ENCODE measurements at places on chromosomes 12 and 14.

GRCh38 chr12:16159571-16159970, 117.9 kb downstream of the SLC15A5 start:
- DNase-seq, result no peak

DNA sequence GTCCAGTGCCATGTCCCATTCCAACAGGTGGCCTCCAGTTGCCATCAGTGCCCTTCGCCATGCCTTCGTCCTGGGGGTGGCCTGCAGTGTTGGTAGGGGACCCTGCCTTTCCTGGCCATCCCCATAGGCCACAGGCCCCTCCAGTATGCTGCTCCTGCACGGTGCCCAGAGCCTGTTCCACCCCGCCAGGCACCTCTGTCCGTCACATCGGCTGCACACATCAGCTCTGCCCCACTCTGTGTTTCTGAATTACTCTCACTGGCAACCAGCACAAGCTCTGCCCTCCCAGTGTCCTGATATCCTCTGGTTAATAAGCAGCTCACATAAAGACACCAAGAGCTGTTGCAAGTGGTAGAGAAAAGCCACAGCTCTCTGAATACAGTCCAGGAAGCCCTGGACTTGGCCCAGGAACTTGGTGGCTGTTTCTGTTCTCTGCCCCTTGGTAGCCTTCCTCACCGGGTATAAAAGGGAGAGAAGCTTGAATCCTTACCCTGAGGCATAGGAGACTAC, 31.3 kb upstream of the ATP2A2 start:
- DNase-seq, result no peak

DNA sequence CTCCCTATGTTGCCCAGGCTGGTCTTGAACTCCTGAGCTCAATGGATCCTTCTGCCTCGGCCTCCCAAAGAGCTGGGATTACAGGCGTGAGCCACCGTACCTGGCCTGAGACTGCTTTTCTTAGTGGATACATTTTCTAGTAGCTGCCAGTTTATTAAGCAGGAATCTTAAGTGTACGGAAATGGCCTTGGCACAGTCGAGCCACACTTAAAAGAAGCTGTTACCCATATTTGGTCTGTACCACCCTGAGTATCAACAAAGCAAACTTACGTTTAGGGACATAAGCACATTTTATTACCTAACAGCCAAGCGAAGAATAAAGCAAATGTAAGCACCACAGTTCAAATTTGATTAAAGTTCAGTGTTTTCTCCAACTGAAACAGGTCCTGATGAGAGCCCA, 50.7 kb upstream of the NR2C1 start:
- DNase-seq, result no peak

DNA sequence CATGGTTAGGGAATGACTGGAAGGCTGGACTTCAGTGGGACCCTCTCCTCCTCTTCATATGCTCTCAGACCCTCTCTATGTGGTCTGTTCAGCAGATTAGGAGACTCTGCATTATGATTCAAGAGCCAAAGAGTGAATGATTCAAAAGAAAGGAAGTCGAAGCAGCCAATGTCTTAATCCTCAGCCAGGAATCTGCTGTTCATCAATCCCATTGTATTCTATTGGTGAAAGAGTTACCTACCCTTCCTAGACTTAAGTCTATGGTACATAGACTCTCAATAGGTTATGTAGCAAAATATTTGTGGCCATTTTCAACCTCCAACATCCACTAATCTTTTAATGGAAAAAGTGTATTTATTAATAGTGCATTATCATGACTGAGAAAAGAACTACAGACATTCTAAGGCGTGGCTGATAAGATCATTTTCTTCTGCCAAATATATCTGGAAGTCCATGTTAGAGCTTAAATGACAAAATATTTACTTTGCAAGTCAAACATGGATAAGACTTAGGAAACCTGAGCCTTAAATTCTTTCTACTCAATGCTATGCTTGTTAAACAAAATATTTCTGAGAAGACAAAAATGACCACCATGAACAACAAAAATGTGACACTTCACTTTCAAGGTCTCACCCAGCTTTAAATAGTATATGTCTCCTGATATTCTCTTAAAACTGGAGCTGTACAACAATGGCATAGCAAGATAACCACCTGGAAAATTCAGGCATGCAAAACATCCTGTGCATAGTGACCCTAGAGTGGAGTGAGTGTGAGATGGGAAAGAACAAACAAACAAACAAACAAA, 1100.6 kb downstream of the GALC start:
- DNase-seq, result no peak

- DNase-seq, result no peak
These were observed 59.1 kb upstream of the MED13L start for GRCh38 chr12:116336542-116337065.

DNA sequence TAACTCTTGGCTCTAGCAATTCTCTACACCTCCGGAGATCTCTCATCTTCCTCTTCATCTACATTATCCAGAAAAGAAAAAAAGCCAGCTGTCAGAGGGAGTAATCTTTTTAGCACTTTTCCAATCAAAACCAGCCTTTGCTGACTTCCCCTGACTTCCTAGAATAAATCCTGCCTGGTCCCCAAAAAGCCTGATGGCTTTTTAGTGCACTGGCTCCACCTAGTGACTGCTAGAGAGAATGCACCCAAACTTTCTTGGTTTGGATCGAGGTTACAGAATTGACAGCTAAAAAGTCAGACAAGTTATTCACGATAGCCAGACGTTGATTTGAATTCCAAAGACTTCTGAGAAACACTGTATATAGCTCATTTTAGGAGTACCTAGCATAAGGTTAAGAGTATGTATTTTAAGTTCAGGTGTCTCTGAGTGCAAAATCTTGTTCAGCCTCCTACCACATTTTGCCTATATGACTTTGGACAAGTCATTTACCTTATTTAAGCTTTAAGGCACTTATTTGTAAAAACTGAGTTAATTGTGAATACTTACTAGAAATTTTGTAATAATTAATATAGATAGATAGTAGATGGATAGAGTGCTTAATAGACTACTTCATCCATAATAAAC, 185.7 kb upstream of the GRIN2B start:
- peak; percentile 6 for DNase-seq

DNA sequence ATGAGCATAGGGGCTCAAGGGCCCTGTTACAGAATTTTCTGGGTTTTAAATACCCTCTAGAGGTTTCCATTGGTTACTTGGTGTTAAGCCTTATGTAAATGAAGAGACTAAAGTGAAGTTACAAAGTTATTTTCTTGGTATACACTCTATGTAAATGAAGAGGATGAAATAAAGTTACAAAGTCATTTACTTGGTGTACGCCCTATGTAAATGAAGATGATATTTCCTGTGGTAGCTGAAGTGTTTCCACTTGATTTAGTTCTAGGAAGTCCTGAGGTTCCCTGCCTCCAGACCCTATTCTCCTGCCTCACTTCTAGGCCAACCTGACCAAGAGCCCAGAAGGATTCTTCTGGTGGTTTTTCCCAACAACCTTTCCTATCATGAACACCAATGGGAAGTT, 126.1 kb downstream of the SPTSSA start:
- DNase-seq, result no peak

GRCh38 chr14:103966631-103967030, 24.3 kb upstream of the RD3L start:
- no peak for DNase-seq

DNA sequence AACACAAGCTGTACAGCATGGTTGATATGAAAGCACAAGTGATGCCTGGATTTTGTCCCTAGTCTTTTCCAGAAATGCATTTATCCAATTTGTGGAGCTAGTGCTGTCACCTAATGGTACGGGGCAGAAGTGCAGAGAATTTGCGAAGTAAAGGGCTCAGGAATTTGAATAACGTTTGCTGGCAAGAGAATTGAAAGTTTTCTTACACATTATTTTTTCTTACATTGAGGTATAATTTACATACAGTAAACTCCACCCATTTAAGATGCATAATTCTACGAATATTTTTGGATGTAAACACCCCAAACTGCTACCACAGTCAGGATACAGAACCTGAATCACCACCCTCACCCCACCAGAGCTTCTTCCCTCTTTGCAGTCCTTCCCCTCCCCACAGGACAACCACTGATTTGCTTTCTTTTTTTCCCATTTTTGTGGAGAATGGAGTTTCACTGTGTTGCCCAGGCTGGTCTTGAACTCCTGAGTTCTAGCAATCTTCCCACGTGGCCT, 3.5 kb downstream of the AICDA start:
- DNase-seq, result no peak

GRCh38 chr12:50927356-50927755, 25.0 kb upstream of the HIGD1C start:
- DNase-seq, result no peak

- DNase-seq, result no peak
These were observed 3.0 kb upstream of the KRT6A start for GRCh38 chr12:52496054-52496453.

DNA sequence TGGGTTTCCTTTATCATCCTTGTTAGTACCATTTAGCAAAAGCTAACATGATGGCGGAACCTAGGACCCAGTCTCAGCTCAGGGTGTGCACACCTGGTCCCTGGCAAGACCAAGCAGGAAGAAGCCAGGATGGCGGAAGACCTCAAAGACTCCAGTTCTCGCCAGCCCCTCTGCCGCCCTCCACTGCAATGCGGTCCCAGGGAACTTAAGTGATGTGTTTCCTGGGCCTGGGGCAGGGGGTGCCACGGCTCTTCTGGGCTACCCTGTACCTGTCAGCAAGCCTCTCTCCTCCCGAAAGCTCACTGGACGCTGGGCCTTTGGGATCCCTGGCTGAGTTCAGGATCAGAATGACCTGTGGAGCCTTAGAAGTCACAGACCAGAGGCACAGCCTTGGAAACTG, 71.3 kb downstream of the FBXL14 start:
- no peak for DNase-seq

- DNase-seq, result no peak
These were observed 69.9 kb upstream of the MON2 start for GRCh38 chr12:62396750-62397149.

- DNase-seq, result no peak
These were observed 636 bp upstream of the ARL6IP4 start for GRCh38 chr12:122979908-122980182.

- DNase-seq, result no peak
These were observed 12.6 kb upstream of the PLEKHD1 start for GRCh38 chr14:69471916-69472315.

GRCh38 chr12:93795352-93795751, 118.2 kb downstream of the CRADD start:
- DNase-seq, result no peak

GRCh38 chr14:99664058-99664936, 19.4 kb downstream of the HHIPL1 start:
- no peak for DNase-seq

GRCh38 chr12:67239061-67239460, 30.1 kb upstream of the CAND1 start:
- no peak for DNase-seq

- DNase-seq, result no peak
These were observed 2.8 kb upstream of the AAAS start for GRCh38 chr12:53324113-53324778.

Data from stimulated activated CD8-positive, alpha-beta memory T cell treated with anti-CD3 and anti-CD28 coated beads, Interleukin-15, amount 100 ng/mL, for 24 hours (primary cell).